ENCODE measurements at places on chromosomes 12 and 14.
A peak's percentile ranks its signal among the peaks of the same experiment; 100 is the strongest.

DNA sequence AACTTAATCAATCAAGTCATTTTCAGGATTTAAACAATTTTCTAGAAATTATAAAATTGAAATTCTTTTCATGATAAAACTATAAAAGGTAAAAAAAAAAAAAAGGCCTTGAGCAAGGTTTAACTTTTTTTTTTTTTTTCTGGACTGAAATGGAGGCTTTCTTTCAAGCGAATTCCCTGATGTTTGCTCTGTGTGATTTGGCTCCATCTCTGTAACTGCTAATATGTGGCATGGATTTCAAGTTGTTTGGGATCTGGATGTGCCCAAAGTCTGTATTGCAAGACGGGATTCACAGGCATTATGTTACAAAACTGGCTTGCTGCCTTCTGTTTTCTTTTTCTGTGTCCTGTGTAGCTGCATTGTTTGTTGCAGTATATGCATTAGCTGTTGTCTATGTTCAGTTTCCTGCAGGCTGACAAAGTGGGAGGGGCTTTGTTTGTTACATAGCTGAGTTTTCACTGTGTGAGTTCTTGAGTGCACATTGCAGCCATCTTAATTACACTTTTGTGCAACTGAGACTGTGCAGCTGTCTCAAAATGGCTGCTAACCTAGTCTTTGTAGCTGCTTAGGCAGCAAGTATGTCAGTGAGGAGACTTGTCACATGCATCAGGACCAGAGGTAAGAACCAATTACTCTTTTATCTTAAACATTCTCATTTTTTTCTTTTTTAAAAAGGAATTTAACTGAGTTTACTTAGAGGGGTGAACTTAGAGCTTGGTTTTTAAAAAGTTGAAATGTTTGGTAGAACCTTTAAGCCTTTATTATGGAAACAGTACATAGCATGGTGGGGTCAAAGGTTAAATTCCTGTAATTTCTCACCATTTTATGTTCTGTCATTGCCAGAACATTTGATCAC is 19.5 kb downstream of the ATF7IP start:
- DNase-seq: peak; percentile 92

- peak; percentile 85 for DNase-seq
These were observed 435.7 kb upstream of the DCN start for GRCh38 chr12:91618281-91618680.

DNA sequence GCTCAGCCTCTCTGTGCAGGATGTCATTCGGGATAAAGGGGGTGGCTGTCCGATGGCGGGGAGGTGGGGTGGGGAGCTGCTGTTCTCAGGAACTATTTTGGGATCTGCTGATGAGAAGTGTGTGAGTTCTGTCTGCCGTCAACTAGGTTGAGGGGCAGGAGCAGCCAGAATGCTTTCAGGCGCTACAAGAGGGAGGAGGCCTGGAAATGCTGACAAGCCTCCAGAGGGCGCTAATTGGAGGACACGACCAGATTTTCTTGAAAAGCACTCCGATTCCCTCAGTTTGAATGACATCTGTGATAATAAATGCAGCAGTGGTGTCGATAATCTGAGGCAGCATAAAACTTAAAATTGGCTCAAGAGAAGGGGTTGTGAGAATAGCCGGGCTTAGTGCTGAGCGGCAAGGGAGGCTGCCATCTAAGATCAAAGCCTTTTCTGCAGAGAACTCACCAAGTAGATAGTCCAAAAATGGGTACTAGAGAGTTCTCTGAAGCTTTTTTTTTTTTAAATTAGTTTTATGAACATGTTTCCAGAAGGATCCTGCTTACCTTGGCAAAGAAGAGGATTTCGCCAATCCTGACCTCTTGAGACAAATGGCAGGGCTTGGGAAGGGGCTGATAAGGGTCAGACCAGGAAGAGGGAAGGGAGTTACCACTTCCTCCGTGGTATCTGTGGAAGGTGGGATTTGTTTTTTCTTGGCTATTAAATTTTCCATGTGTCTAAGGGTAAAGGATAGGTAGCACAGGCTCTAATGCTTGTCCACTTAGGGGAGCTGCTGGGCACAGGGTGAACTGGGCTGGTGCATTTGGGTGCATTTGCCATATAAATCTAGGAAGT is 94.4 kb downstream of the CRACR2A start:
- no peak for DNase-seq

DNA sequence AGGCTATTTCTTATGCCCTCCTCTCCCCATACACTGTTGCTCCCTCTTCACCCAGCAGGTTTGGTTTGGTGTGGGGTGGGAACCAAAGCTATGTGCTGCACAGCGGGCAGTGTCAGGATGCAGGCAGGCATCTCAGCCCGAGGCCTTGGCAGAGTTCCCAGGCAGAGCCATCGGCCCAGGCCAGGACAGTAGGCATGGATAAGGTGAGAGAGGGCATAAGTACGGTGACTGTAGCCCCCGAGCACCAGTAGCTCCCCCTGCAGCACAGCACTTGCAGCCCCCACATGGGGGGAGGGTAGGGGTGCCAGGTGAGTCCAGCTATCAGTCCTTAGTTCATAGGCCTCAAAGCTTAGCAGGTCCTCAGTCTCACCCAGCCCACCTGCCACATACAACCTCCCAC is 7.2 kb downstream of the KLHL33 start:
- DNase-seq: no peak

- no peak for DNase-seq
These were observed 381 bp downstream of the YY1 start for GRCh38 chr14:100239211-100239839.

- no peak for DNase-seq
These were observed 336.3 kb upstream of the NOVA1 start for GRCh38 chr14:26934151-26934550.

- no peak for DNase-seq
These were observed 3.9 kb downstream of the SAMD4A start for GRCh38 chr14:54570631-54571415.

GRCh38 chr14:99937475-99938244 is 127.6 kb upstream of the EVL start:
- no peak for DNase-seq

- DNase-seq: no peak
These were observed 75.4 kb upstream of the BDKRB2 start for GRCh38 chr14:96129128-96129736.

- DNase-seq: no peak
These were observed 66.4 kb upstream of the DCN start for GRCh38 chr12:91249054-91249453.

DNA sequence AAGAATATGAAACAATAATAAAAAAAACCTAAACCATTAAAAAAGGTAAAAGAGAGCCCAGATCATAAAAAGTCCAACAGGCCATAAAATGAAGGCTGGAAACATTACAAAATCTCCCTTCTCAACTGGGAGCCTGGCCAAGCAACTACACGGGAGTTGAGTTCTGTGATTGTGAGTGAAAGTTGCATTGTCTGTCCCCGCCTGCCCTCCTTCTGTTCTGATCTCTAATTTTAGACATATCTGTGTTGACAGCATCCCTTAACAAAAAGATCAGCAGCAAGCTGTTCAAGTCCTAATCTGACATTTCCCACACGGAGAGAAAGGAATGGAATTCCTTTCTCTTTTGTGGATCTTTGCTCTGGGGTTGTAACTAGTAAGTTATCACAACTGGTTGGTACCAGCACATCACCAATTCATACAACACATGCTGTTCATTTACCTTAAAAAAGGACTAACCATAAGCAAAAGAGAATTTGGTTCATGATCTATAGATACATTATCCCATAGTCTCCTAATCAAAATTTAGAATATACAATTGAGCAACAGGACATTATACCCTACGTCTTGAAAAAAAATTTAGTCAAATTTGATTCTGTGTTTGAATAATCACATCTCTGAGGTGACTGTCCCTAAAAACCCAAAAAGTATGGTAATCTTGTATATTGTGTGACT is 205.1 kb upstream of the GZMB start:
- no peak for DNase-seq

DNA sequence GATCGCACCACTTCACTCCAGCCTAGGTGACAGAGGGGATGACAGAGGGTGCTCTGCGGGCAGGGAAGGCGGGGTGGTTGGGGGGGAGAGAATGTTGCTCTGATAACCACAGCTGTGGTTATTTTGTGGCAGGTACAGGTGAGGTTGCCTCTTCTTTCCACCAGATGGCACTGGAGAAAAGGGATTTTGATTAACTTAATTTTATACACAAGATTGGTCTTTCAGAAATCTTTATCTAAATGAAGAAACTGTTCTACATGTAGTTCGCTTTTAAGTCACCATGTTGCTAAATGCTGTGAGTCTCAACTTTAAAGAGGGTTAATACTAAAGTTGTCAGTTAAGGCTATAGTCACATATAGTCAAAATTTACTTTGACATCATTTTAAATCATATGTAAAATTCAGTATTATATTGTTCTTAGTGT is 25.7 kb downstream of the FGF23 start:
- no peak for DNase-seq

GRCh38 chr14:103343905-103344797 is 10.1 kb downstream of the EIF5 start:
- DNase-seq: no peak

GRCh38 chr12:108009442-108010070 is 119.5 kb upstream of the WSCD2 start:
- no peak for DNase-seq

- no peak for DNase-seq
These were observed 86.1 kb downstream of the BCL2L14 start for GRCh38 chr12:12156828-12157227.

All from LNCaP clone FGC (cell line).